Activated CD8-positive, alpha-beta memory T cell treated with anti-CD3 and anti-CD28 coated beads for 4 hours (primary cell): ENCODE measurements at places on chromosomes 4 and X.

GRCh38 chr4:5638976-5639375 lies 69.4 kb downstream of the EVC2 start:
- no peak for DNase-seq

DNA sequence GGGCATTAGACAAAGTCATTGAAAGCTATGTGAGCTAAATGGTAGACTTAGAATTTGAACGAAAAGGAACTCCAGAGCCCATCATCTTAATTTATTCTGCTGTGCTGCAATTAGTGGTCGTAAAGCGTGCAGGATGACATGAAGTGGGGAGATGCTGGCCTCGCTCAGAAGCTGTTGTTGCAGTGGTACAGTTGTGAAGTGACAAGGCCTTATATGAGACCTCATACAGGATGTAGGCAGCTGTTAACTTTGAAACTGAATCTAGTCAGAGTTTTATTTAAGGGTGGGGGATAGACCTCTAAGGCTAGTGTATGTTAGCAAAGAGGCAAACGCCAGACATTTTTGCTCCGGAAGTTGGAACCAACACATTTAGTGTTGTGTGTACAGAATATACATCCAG lies 13.4 kb downstream of the KLF3 start:
- no peak for DNase-seq

DNA sequence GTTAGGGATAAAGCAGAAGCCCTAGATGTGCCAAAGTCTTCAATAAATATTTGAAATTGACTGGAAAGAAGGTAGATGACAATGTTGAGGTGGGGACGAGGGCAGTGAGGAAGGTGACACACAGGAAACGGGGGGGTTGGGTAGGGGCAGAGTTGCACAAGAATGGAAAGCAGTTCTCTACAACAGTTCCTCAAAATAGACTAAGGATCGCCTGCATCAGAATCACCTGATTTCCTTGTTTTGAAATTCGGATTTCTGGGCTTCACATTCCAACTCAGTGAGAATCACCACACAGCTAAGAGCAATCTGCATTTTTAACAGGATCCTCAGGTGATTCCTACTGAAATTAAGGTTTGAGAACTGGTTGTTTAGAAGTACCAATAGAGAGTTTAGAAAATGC lies 70.6 kb downstream of the ARFIP1 start:
- no peak for DNase-seq

- no peak for DNase-seq
Observed at GRCh38 chr4:156298230-156298629, 344.6 kb upstream of the CTSO start.
